Activated CD4-positive, alpha-beta T cell treated with anti-CD3 and anti-CD28 coated beads for 1 hour (primary cell): ENCODE measurements at places on chromosomes 11 and 22.

GRCh38 chr22:35567351-35568141, 26.9 kb downstream of the RASD2 start:
- no peak for DNase-seq

DNA sequence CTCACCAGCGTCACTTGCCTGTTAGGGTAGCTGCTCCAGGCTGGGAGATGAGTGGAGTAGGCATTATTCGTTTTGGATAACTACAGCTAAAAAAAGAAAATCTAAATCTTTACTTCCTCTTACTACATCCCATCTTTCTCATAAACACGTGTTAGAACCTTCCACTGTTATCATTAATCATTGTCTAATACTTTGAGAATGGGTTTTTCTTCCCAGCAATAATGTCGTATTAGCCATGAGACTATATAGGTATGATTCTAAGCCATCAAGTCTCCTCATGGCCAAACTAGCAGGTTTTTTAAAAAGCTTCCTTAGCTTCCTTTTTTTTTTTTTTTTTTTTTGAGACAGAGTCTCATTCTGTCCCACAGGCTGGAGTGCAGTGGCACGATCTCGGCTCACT, 3.9 kb upstream of the TEF start:
- DNase-seq, result no peak

- peak; percentile 34 for DNase-seq
These were observed 12.8 kb downstream of the DGCR2 start for GRCh38 chr22:19109198-19110063.

DNA sequence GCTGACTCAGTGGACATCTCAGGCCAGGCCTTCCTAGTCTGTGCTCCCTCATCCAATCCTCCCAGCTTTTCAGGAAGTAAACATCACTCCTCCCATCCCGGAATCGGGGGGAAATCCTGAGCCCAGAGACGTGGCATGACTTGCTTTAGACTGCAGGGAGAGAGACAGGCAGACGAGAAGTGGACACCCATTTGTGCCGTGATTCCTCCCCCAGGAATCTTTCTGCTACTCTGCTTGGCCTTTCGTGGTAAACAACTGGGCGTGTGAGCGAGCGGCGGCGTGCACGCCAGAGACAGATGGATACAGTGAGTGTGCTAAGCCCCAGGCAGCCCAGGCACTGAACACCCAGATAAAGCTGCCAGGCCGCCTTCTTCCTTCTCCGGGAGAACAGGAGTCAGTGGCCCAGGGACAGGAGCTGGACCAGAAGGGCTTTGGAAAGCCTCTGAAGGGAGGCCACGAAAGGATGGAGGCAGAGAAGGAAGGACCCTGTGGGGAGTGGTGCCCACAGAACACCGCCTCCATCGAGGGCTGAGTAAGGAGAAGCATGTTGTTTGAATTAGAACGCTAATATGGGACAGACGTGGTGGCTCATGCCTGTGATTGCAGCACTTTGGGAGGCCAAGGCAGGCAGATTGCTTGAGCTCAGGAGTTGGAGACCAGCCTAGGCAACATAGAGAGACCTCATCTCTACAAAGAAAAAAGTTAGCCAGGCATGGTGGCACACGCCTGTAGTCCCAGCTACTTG, 53.0 kb upstream of the PRR5 start:
- no peak for DNase-seq

DNA sequence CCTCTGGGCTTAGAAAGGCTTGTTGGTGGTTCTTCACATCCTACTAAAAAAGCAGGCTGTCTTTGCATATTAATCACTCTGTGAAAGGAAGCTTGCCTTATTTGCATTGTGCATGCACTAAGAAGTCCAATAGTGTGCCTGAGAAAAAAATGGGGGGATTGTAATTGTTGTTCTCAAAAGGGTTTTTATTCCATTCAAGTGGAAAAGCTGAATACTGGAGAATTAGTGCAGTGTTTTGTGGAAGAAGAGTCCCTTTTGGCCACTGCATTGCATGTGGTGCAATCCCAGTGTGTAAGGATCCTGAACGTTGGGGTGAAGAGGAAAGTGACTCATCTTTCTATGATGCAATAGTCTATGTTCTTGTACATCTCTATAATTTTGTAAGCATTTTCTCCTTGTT, 16.5 kb downstream of the NCAM1 start:
- DNase-seq, result no peak

- DNase-seq, result no peak
These were observed 147.4 kb downstream of the TRIM29 start for GRCh38 chr11:119990309-119991021.

GRCh38 chr11:134345237-134345550, 13.4 kb downstream of the GLB1L2 start:
- DNase-seq, result no peak

GRCh38 chr11:9787981-9788521, 124.2 kb downstream of the SWAP70 start:
- no peak for DNase-seq

DNA sequence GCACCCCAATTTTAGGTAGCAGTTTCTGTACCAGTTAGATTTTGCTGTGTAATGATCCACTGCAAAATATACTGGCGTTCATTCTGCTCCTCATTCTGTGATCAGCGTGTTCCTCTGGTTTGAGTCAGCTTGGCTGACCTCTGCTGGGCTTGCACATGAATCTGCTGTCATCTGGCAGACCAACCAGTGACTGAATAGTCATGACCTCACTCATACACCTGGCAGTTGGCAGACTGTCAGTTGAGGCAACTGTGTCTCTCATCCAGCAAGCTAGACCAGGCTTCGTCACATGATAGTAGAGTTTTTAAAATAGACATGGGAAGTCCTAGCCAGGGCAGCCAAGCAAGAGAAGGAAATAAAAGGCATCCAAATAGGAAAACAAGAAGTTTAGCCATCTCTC, 316.3 kb upstream of the LARGE1 start:
- no peak for DNase-seq
